ENCODE measurements at places on chromosomes 6 and 20.

DNA sequence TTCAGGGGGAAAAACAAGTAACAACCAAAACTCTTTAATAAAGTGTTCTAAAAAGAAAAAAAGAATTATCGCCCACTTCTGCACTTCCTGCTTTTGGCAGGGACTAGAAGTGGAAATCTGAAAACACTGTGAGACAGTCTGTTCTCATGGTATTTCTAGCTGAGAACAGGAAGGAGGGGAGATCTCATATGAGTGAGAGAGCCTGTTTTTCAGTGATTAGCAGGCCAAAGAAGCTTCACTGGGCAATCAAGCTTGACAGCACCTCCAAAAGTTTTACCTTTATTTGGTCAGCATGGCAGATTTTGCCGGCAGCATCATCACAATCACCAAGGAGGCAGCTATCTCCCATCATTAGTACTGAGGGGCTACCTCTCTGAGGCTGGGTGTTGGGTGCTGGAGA, 79.5 kb upstream of the ATXN1 start:
- no peak for DNase-seq

- no peak for DNase-seq
Measured at GRCh38 chr6:18044108-18044783, 56.8 kb upstream of the KIF13A start.

- DNase-seq = no peak
Measured at GRCh38 chr6:3284436-3284876, 25.7 kb downstream of the PSMG4 start.

- DNase-seq = no peak
Measured at GRCh38 chr6:85490516-85491248, 40.8 kb downstream of the NT5E start.

- no peak for DNase-seq
Measured at GRCh38 chr6:15607603-15608002, 55.2 kb downstream of the DTNBP1 start.

GRCh38 chr6:91476000-91476399, 889.1 kb upstream of the MAP3K7 start:
- no peak for DNase-seq

DNA sequence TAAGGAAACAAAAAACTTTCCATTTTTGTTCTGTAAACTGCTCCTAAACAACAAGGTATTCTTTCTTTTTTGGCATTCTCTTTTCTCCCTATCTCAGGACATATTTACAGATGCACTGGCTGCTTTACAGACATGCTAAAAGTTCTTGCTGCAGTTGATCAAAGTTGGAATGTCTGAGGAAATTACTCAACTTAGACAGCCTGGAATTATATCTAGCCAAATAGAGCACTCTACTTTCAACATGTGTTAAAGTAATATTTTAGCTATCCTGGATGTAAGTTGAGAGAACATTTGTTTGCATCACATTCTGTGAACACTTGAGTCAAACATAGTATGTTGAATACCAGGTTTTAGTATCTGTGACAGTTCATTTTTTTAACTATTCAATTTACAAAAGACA, 24.8 kb downstream of the TASP1 start:
- DNase-seq = no peak

GRCh38 chr6:170344631-170345576, 38.3 kb downstream of the FAM120B start:
- no peak for DNase-seq

DNA sequence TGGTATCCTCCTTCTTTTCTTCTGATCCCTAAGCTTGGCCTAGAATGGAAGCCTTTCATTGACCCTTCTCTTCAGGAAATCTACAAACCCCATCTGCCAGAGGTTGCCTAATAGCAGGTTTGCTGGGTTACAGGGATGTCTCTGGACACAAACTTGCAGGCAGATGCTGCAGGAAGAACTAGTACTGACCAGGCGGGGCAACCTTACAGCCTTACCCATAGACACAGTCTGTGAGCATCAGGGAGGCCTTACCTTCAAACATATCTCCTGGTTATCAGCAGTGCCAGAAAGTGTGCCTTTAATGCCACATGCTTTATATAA, 2.6 kb downstream of the SCUBE3 start:
- DNase-seq = no peak

- DNase-seq = no peak
Measured at GRCh38 chr20:62918147-62918546, 8.2 kb downstream of the DIDO1 start.

GRCh38 chr6:111280445-111280955, 193.2 kb downstream of the SLC16A10 start:
- no peak for DNase-seq

DNA sequence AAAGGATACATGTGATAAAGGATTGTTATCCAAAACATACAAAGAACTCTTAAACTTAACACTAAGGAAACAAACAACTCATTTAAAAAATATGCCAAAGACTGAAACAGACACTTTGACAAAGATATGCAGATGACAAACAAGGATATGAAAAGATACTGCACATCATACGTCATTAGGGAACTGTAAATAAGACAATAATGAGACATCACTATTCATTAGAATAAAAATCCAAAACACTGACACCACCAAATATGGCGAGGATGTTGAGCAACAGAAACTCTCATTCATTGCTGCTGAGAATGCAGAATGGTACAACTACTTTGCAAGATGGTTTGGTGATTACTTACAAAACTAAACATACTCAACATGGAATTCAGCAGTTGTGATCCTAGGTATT, 156.5 kb upstream of the FOXA2 start:
- no peak for DNase-seq

DNA sequence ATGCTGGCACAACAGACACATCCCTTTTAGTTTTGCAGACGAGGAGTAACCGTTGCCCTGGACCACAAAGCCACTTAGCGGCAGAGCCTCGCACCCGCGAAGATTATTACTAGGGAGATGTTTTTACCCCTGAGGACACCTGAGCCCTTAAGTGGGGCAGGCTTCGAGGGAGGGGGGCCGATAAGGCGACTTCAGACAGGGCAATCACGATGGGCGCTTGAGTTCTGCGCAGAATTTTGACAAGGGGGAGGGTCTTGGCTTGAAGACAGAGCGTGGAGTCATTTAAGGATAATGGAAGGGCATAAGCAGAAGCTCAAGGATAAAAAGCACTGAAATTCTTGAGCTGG, 650 bp upstream of the TTK start:
- DNase-seq = peak; percentile 12

- DNase-seq = no peak
Measured at GRCh38 chr6:42454428-42454791, 2.7 kb upstream of the TRERF1 start.

- no peak for DNase-seq
Measured at GRCh38 chr20:44450281-44450889, 25.3 kb upstream of the TTPAL start.

DNA sequence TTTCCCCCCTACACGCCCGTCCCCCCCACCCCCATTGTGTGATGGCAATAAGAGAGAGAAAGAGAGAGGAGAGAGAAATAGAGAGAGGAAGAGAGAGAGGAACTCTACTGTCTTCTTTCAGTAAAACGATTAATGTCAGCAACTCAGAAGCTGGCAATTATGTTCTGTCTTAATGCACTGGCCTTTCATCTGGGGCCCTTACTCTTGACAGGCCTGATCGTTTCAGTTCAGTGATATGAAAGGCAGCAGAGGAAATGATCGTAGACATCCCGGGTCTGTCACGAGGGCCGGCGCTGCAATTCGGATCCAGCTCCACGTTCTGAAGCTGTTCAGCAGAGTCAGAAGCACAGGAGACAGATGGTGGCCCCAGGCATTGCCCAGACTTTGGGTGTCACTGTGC, 308.9 kb downstream of the ZNF217 start:
- DNase-seq = no peak

GRCh38 chr20:49539481-49540231, 28.3 kb downstream of the PTGIS start:
- no peak for DNase-seq

GRCh38 chr20:45300961-45301360, 5.7 kb upstream of the RBPJL start:
- DNase-seq = no peak

DNA sequence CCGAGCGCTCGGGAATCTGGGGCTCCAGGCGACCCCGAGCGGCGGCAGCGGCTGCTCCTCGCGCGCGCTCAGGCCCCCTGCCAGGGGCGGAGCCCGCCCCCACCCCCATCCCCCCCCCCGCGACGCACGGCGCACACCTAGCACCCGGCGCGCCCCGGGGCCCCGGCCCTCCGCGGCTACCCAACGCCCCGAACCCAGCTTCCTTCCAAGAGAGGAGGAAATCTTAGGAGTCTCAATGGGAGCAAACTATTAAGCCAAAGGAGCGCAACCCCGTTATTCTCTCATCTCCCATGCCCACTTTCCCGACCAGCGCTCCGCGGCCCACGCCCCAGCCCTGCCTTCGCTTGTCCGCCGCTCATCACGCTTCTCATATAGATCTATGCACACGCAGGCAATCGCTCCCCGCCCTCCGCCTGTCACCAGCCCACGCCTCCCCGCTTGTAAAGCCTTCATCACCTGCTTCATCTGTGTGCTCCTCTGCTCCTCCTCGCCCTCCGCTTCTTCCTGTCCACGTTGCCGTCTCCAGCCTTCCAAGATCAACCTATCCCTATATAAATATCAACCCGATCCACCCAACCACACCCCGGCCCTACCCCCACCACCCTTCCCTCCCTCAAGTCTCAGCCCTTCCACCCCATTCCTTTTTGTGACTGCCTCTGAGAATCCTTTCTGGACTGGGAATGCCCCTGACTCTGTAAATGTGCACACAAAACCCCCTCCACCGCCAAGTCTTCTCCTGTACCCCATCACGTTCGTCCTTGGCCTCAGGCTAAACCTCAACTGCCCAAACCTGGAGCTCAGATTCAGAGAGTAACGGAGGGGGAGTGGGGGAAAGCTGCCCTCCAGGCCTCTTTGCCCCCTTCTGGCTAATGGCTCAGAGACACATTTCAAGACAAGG, at the start of gene DLK2:
Gene DLK2, minus strand, starts transcription at position 18 of the 898 bp plus-strand sequence. CDS start 723 bp downstream, outside the sequence.
- no peak for DNase-seq

Data from NCI-H2107 (cell line).